ENCODE measurements at places on chromosomes 1 and 21. TPM values are rescaled to one million over a fixed set of nuclear protein-coding genes. Genes with fewer than 3 reads are reported as not detected.

ACTL8 gene
- total RNA-seq: not detected

CELSR2 gene
- 9.8 TPM for total RNA-seq

CA6 gene
- total RNA-seq: not detected

CROCC gene
- total RNA-seq: 7.9 TPM

S100A16 gene
- 42.2 TPM for total RNA-seq

KIRREL1 gene
- total RNA-seq: 10.0 TPM

S100A7 gene
- not detected for total RNA-seq
